Kidney glomerular epithelial cell (primary cell): ENCODE measurements at places on chromosomes 3 and 15.

- no peak for DNase-seq
These were observed 66.4 kb downstream of the XXYLT1 start for GRCh38 chr3:195204360-195205163.

GRCh38 chr3:13093687-13094086 is 20.5 kb upstream of the IQSEC1 start:
- DNase-seq, result no peak

DNA sequence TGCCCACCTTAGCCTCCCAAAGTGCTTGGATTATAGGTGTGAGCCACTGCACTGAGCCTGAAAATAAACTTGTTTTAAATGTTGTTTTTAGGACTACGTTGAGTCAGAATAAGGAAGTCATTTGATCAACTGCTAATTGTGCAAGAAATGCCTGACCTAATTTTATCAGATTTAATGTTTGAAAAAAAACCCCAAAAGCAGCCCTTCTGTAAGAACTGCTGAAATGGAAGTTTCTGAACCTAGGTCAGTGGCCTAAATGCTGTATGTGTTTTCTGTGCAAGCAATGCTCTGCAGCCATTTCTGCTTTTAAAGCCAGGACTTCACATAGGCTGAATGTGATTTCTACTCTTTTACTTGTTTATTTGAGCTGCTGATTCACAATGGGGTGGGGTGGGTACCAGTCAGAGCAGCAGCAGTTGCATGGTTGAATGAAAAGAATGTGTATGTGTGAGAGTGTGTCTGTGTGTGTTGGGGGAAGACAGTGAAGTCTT is 6.6 kb downstream of the GPX1 start:
- DNase-seq, result peak; percentile 98

GRCh38 chr3:155745795-155746550 is 1.1 kb upstream of the PLCH1 start:
- peak; percentile 57 for DNase-seq

GRCh38 chr15:72411111-72411510 is 13.0 kb downstream of the TMEM202 start:
- DNase-seq, result no peak

GRCh38 chr3:122263974-122264588 is 61.0 kb upstream of the CSTA start:
- DNase-seq, result no peak

- DNase-seq, result no peak
These were observed 13.0 kb downstream of the MEF2A start for GRCh38 chr15:99578809-99579208.

DNA sequence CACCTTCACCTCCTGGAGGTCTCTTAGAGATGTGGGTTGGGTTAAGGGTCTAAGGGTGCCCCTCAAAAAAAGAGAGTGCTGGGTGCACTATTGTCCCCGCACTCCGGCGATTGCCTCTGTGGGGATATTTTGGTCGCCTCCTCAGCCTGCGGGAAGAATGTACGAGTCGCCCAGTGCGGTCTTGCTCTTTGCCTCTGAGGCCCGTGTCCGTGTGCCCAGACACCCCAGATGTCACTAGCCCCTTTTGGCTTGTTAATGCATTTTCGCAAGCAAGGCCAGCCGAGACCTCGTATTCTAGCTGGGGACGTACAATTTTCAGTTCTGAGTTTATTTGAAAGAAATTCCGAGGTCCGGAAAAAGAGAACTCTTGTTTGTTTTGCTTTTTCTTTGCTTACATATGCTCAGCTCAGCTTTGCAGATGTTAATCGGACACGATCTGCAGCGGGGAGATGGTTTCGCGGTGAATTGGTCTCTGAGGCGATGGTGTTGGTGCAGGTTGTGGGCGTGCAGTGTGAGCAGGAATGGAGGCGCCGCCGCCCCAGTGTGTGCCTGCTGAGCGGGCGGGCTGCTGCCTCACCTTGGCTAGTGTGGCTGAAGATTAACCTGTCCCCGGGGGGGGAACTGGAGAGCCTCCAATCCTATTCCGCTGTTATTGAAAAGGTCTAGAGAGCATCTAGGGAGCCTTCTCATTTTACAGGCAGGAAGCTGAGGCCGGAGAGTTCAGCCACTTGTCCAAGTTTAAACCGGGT is 1.4 kb downstream of the ST6GAL1 start:
- DNase-seq, result peak; percentile 70

DNA sequence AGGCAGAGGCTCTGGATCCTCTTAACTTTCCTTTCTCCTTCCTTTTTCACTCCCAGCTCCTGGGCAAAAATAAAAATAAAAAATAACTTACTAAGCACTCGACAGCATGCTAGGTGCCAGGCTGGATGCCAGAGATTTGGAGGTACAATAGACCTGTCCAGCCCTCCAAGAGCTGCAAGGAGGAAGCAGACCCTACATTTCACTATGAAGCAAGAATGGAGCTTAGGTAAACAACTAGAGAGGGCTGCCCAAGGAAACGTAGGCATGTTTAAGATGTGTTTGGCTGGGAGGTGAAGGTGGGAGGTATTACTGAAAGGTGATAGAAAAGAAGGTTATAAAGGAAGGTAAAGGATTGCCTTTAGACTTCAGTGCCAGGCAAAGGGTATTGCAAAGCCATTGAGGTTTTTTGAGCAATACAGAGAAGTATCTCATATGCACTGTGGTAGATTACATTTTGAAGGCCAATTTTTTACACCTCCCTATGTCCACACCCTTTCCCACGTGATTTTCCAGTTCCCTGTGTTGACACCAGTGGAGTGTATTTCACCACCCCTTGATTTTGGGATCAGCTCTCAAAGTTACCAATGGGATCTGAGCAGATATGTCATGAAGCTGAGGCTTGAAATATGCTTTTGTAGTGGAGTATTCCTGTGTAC is 69.1 kb downstream of the DCLK3 start:
- no peak for DNase-seq

- no peak for DNase-seq
These were observed 1117.5 kb downstream of the TBL1XR1 start for GRCh38 chr3:176079785-176080184.

DNA sequence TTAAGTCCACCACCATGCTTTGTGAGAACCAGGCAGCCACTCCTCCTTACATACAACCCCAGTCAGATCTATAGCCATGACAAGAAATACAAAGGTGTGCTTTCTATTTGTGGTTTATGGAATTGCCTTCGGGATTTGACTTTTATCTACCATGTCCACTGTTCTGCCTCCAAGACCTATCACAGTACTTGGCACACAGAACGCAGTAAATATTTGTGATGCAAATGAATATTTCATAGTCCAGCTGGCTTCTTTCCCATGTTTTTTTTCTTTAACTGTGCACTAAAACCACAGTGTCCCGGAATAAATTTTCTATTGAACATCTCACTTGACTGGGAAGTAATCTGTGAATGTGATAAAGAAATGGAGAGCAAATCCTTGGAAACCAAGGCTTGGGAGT is 314.7 kb downstream of the RORA start:
- DNase-seq, result no peak

DNA sequence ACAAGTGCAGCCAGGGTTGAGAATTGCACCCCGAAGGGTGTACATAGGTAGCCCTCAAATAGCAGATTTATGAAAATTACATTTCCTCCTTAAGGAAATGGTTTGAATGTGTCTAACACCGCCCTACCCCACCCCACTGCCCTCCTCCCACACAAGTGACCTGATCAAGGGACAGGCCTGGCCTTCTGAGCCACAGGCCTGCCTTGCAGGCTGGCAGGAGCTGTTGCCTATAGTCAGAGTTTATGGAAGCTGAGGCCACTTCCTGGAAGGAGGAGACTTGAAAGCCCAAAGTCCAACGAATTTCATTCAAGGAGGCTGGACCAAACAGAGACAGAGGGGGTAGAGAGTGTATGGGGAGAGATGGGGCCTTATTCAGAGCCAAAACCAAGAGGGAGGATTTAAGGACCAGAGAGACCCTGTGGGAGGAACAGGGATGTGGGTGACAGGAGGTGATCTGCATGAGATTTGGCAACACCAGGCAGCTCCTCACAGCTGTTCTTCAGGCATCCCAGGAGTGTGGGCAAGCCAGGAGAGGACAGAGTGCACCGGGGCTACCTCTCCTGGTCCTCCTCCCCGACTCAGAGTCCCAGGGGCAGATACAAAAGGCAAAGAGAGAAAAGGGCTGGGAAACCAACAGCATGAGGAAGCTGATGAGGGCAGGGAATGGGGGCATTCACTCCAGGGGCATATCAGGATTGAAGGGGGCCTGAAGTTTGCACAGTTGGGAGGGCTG is 100.4 kb upstream of the HES1 start:
- DNase-seq, result no peak

- DNase-seq, result no peak
These were observed 17.8 kb upstream of the SERPINI2 start for GRCh38 chr3:167491621-167492020.

- no peak for DNase-seq
These were observed 20.5 kb upstream of the ANPEP start for GRCh38 chr15:89835176-89835564.

DNA sequence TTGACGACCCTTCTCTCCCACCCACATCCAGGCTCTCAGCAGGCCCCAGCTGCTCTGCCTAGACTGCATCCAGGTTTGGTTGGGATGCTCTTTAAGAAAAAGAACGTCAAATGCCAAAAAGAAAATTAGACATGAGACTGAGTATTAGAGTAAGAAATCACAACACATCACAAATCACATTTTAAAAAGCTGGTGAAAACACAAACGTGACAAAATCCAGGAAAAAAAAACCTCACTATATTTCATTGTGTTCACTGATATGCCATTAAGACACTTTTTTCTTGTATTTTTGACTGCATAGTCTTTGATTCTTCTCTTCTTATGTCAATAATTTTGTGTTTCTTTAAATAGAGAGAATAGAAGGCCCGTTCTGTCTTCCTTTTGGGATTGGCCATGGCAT is 243.7 kb downstream of the TLE3 start:
- no peak for DNase-seq

- no peak for DNase-seq
These were observed at the start of gene A4GNT for GRCh38 chr3:138132239-138132638. TSS of gene A4GNT (minus strand) at chr3:138132390. CDS start at chr3:138131256, 1,134 bp downstream.

- no peak for DNase-seq
These were observed 6.7 kb downstream of the FAM162A start for GRCh38 chr3:122390665-122391064.

- DNase-seq, result no peak
These were observed 516.2 kb downstream of the OCA2 start for GRCh38 chr15:27582726-27583410.

- DNase-seq, result no peak
These were observed 25.9 kb downstream of the MELTF start for GRCh38 chr3:197003461-197004385.

- no peak for DNase-seq
These were observed 76.2 kb downstream of the TRIM42 start for GRCh38 chr3:140753865-140754754.

DNA sequence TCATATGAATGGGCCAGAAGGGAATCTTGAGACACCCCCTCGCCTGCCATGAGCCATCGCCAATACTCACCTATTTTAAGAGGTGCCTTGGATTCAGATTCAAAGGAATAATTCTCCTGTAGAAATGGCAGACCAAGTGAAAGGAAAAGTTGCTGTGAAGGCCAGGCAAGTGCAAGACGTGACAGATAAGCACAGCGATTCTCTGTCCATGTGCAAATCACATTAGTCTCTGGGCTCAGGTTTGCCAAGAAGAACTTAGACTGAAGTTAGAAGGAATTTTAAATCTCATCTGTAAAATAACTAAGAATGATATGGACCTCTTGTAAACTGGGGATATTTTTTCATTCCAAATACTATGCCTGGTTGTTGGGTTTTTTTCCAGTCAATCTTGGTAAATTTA is 173.6 kb downstream of the UACA start:
- DNase-seq, result no peak

GRCh38 chr15:90402223-90402622 is 14.2 kb downstream of the IQGAP1 start:
- DNase-seq, result peak; percentile 94

DNA sequence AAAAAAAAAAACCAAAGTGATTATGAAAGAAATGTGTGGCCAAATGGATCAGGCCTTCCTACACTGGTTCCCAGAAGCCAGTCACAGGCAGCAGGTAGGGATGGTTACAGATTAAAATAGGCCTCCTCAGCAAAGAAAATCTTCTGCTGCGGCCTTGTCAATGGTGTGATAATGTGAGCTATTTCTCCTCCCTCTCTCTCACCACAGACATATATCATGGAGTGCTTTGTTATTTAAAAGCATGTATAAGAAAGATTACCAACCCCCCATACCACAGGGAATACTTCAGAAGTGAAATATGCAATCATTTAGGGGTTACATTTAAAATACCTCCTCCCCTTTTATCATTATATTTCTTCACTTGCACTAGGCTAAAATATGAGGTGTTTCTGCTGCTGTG is 32.2 kb upstream of the LRTM1 start:
- DNase-seq, result no peak

- DNase-seq, result no peak
These were observed 404.6 kb downstream of the TIGIT start for GRCh38 chr3:114698146-114699105.

GRCh38 chr3:132916096-132916495 is 122.1 kb upstream of the TMEM108 start:
- DNase-seq, result no peak

DNA sequence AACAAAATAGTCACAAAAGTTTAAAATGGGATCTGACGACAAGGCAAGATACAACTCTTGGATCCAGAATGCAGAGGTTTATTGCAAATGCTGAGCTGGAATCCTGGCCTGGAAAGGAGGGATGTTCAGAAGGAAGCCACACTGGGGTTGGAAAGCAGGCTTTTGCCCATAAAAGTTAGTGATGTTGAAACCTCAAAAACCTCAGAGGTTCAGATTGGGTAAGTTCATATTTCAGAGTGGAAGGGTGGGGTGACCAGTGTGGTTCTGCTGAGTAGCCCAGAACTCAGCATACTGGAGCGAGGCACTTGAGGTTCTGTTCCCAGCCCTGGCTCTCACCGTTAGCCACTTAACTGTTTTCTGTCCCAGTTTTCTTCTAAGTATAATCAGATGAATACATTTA is 114.0 kb upstream of the OSTN start:
- no peak for DNase-seq

DNA sequence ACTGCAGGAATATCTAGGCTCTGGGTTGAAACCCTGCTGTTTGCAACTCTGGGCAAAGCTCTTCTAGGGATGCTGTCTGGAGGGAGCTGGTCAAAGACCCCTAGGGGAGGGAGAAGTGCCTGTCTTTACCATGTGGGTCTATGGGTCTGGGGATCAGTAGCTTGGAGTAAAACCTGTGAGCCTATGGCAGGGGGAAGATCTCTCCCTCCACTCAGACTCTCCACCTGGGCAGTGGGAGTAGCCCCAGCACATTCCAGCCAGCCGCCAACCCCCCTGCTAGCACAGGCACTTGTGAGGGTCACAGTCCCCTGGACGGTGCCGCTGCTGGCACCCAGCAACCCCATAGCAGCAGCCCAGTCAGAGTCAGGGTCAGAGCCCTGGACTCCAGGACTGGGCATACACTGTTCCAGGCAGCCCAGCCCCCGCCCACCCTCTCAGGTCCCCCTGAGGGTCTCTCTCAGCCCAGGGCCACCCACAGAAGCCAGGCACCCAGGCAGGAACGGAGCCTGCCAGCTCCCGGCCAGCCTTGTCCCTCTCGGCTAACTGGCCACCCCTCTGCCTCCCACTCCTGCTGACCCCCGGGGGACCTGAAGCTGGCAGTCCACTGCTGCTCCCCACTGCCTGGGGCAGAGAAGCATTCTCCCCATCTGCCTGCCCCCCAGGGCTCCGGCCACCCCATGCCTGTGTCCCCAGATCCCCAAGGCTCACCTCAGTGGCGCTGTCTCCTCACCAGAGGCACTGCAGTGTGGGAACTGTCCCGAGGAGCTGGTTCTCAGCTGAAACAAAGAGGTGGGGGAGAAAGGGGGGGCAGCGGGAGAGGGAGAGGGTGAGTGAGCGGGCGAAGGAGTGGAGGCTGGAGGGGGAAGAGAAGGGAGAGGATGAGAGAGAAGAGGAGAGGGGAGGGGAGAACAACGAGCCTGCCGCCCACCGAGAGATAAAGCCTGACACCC is 10.8 kb downstream of the GLYCTK start:
- DNase-seq, result no peak

GRCh38 chr3:162489853-162490252 is 993.2 kb downstream of the OTOL1 start:
- DNase-seq, result peak; percentile 3
